ENCODE measurements at places on chromosomes 4 and X. TPM values are rescaled to one million over a fixed set of nuclear protein-coding genes. Genes with fewer than 3 reads are reported as not detected.

GRCh38 chrX:17608888-17609287, 128.4 kb upstream of the SCML1 start:
- DNase-seq, result no peak

DNA sequence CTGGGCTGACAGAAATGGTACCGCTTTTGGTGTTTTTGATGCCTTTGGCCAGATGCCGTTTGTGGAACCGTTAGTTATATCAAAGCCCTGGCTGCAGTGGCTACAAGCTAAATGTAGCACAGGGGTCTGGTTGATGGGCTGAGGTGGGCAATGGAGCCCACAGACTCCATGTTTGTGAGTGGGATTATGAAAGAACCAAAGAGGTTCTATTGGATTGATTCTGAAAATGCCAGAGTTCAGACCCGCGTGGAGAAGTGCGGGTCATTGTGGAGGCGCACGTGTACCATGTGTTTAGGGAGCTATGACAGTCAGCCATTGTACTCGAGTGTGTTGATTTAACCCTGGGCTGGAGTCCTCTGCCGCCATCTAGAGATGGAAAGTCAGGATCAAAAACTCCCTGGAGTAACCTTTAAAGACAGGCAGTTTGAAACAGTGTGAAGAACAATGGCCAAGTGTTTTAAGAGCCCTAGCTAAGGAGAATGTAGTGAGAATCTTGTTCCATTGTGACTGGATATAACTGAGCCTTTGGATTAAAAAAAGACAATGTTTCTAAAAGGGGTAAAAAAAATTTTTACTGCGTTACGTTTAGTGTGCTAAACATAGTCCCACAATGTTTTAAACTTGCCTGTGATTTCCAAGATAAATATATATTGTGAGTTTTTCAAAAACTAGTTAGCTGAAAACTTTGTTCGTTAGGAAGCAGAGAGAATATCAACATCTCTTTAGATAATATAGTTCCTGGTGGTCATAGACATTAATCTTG, 12.7 kb downstream of the ART3 start:
- peak; percentile 20 for DNase-seq

GRCh38 chr4:153773236-153773690, 13.4 kb upstream of the RNF175 start:
- no peak for DNase-seq

The UBQLN2 gene
- 34.5 TPM for total RNA-seq

- DNase-seq, result no peak
Observed at GRCh38 chr4:57371671-57372070, 261.5 kb upstream of the IGFBP7 start.

- DNase-seq, result no peak
Observed at GRCh38 chrX:39928704-39929378, 168.9 kb downstream of the BCOR start.

The CORIN gene
- total RNA-seq, result 92.0 TPM

The PAGE4 gene
- not detected for total RNA-seq

DNA sequence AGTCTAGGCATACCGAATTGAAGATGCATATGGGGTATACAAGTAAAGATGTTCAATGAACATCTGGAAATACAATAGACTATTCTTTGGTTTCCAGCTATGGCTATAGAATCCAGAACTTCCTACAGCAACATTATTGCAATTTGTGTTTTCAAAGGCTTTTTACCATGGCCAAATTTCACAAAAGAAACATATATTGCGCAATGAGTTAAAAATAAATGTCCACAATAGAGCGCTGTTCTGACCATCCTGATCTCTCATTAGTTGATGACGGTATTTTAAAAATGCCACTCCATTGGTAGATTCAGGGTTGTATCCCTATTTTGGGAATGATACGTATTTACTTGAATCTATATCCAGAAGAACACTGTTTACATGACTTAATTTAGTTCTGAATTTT, 139.2 kb downstream of the LINC00632 start:
- DNase-seq, result no peak

GRCh38 chr4:15703439-15703838, 574 bp downstream of the BST1 start:
- no peak for DNase-seq

DNA sequence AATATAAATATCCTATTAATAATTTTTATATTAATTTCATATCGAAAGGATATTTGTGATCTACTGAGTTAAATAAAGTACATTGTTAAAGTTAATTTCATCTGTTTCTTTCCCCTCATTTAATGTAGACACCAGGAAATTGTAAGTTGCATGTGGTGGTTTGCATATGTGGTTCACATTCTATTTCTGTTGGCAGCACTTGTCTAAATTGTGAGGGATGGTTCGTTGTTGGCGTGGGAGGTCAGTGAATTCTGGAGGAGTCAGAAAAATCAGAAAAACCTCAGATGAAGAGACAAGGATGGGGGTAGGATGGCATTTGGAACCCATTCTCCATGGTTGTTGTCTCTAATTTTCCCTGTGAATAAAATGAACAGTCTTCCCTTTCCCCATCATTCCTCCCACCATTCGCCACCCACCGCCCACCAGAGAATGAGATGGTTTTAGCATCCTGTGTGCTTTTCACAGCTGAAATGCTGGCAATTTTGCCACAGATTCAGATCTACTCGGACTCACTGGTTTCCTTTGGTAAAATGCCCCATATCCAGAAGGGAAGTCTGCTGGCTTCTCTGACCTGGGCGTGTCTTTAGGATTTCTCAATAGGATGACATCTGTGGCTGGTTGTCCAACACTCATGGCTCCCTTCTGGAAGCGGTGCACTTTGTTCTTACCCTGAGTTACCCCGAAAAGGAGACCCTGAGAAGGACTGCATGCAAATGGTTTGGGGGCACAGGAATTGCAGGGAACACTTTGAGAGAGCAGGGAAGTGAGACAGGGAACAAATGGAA, 52.3 kb downstream of the LGI2 start:
- no peak for DNase-seq

DNA sequence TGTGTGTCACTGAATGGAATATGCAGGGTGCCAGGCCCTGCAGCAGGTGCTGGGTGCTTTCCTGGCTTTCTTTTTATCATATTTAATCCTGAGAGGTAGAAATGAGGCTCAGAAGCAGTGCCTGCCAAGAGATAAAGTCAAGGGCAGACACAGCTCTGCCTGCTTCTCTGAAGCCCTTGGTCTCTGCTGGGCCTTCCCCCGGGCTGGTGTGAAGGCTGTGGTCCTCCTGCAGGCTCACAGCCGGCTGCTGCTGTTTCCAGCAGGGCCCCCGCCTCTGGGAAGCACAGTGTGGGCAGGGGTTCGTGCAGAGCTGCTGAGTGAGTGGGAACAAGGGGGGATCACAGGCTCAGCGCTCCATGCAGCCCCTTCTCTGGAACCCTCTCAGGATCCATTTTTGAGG, 49.6 kb downstream of the TBC1D14 start:
- no peak for DNase-seq

GRCh38 chrX:118971552-118971951, 2.9 kb upstream of the LONRF3 start:
- DNase-seq, result no peak

DNA sequence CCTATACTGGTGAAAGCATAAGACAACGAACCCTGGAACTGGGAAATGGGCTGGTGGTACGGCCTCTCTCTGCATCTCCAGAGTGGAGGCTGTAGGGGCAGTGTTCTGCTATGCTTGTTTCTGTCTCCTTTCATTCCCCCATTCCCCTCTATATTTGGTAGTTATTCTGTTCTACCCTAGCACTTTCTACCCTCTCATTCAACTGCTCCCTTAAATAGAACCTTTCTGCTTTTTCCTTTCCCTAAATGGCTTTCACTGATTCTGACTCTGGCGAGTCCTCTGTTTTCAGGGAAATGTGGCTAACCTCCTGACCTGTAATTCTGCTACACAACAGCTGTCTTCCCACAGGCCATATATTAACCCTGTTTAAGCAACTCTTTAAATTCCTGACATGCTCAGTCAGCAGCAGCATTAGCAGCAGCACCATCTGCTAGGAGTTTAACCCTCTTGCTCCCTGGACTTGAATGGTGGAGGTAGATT, 94.2 kb downstream of the CXCL13 start:
- no peak for DNase-seq

- DNase-seq, result no peak
Observed at GRCh38 chrX:103253608-103254007, 1.3 kb downstream of the TCEAL8 start.

DNA sequence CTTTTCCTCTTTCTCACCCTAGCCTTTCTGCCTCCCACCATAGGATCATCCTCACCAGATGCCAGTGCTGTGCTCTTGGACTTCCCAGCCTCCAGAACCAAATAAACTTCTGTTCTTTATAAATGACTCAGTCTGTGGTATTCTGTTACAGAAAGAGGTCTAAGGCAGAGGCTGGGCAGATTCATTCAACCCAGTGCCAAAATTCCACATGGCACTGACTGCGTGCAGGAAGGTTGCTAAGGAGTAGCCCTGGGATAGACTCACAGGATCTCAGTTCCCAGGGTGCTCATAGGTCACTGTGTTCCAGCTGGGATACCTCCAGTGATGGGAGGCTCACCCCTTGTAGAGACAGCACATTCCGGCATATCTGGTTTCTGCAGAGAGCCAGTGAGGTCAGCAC, 22.0 kb downstream of the SORCS2 start:
- DNase-seq, result no peak
